Activated T-helper 17 cell treated with anti-CD3 and anti-CD28 coated beads, Interleukin-2, amount 50 U/mL, for 72 hours (primary cell): ENCODE measurements at places on chromosomes 16 and 17.

DNA sequence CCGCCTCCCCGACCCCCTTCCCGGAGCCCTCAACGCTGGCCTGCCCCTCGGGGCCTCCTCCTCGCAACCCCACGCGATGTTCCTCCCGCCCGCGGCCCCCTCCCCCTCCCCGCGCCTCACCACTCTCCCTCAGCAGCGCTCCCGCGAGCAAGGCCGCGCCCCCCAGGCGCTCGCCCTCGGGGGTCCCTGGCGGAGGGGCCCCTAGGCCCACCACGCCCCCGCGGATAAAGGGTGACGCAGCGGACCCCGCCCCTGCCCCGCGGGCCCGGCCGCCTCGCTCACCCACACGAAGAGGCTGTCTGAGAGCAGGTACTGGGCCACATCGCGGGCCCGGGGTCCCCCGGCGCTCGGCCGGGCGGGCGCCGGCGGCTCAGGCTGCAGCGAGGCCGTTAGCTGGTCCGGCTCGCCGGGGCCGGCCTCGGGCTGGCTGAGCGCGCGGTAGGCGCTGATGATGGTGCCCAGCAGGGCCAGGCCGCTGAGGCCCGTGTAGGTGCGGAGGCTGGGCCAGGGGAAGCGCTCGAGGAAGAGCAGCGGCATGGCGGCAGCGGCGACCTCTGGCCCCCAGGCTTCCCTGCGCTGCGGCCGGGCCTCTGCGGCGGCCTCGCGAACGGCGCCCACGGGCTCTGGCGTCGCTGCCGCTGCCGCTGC, 430 bp downstream of the AMFR start:
- peak; percentile 57 for ATAC-seq

- ATAC-seq: no peak
Observed at GRCh38 chr16:75556431-75556950, 439 bp upstream of the TMEM231 start.

GRCh38 chr16:49750341-49751000, 105.4 kb downstream of the ZNF423 start:
- no peak for ATAC-seq

GRCh38 chr17:9529033-9529700, 46.5 kb downstream of the STX8 start:
- peak; percentile 99 for ATAC-seq

DNA sequence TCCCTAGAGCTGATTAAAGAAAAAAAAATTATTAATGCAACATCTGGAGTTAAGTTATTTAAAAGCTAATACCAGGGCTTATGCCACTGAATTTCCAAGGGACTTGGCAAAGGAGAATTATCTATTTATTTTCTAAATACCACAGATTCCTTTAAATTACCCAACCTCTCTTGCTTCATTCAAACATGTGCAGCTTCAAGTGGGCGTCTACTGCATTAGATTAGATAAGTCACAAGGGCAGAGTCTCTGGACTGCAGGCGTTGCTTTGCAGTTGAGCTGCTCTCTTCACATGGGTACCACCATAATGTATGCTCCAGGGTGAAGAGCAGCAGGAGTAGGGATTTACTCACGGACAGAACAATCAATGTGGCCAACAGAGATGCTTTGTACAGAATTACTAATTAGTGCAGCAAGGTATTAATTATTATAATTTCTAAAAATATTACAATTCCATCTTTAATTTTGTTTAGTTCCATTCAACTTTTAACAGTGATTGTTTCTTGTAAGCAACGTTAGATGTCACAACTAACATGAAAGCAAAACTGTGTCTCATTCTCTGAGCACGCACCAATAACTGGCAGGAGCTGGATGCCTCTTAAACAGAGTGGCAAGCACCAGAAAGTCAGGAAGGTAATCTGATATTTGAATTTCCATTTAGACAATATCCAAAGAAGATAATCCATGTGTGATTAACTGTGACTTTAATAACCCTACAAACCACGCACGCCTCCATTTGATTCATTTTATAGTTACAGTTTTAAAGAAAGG, 214.2 kb downstream of the STX8 start:
- no peak for ATAC-seq

DNA sequence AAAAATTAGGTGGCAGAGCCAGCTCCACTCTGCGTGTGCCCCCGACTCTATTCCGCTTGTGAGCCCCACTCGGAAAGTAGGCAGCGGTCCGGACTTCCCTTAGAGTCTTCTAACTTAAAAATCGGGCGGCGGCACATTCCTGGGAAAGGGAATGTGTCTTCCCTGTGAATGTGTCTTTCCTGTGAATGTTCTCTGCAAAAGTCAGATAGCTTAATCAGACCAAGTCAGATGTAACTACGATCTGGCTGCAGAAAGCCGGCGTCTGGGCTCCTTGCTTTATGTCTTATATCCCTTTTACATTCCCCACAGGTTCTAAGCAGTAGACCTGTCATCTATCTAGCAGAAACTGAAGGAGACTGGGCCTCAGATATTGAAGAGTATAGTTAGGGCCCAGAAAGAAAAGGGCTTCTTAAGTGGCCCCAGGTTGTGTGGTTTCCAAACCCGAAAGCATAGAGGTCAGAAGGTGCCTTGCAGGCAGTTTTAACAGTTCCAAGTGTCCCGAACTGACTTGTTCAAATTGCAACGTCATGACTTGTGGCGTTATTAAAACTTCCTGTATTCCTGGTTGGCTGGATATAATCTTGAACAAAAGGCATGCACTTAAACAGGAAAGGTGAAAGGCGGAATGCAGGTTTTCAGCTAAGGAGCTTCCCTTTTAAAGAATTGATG, 601 bp downstream of the PHKB start:
- ATAC-seq: peak; percentile 27

- no peak for ATAC-seq
Observed at GRCh38 chr16:15811481-15812400, 45.1 kb downstream of the MYH11 start.

GRCh38 chr16:61595605-61596004, 440.6 kb downstream of the CDH8 start:
- no peak for ATAC-seq

- no peak for ATAC-seq
Observed at GRCh38 chr16:63714876-63715275, 1407.0 kb downstream of the CDH11 start.

- no peak for ATAC-seq
Observed at GRCh38 chr17:15263680-15264079, 1.4 kb downstream of the PMP22 start.

GRCh38 chr17:17836818-17837379, at the start of gene SREBF1:
SREBF1 (minus strand) TSS chr17:17836986; CDS start chr17:17836817, 169 bp downstream.
- peak; percentile 34 for ATAC-seq

GRCh38 chr17:8089728-8090127, 2.2 kb upstream of the ALOX12B start:
- ATAC-seq: no peak

- no peak for ATAC-seq
Observed at GRCh38 chr17:49587366-49588073, 11.8 kb downstream of the NXPH3 start.

GRCh38 chr17:79915850-79916430, 76.7 kb upstream of the CBX4 start:
- ATAC-seq: peak; percentile 35

- ATAC-seq: no peak
Observed at GRCh38 chr17:32277284-32277683, 11.7 kb downstream of the RHBDL3 start.

GRCh38 chr17:13797863-13798262, 196.1 kb upstream of the HS3ST3A1 start:
- no peak for ATAC-seq

GRCh38 chr17:52979921-52980320, 821.4 kb upstream of the CA10 start:
- no peak for ATAC-seq

DNA sequence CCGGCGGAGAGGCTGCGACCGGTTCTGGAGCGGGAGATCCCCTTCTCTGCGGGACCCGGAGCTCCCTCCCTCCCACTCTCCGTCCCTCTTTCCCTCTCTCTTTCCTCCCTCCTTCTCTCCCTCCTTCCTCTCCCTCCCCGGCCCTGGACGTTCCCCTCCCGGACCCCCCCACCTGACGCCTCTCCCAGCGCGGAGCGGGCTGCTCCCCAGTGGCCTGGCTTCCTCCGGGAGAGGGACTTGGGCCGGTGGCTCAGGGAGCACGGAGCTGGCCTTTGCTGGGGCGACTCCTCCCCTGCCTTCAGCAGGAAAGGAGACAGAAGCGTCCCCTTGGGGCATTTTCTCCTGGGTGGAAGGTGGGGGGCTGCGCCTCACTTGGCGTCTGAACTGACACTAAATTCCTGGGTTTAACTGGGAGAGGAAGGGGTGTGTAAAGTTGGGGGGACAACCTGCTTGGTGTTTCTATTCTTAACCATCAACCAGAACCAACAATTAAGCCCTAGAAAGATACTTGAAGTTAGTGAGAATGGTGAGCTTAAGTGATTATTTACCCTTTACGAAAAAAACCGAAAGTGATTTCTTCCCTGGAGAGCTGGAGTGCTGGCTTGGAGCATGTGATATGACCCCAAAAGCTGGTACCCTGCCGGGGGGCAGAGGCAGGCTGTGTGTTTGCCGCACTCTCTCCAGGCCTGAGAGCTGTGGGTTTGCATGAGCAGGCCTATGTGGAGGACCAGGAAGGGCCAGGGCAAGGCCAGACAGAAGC, 775 bp downstream of the SPIRE2 start:
- no peak for ATAC-seq

GRCh38 chr16:23537390-23537789, 19.8 kb downstream of the EARS2 start:
- no peak for ATAC-seq

- ATAC-seq: peak; percentile 91
Observed at GRCh38 chr17:40516581-40517285, 15.3 kb upstream of the TNS4 start.

GRCh38 chr17:4777969-4778760, 6.5 kb downstream of the TM4SF5 start:
- no peak for ATAC-seq

DNA sequence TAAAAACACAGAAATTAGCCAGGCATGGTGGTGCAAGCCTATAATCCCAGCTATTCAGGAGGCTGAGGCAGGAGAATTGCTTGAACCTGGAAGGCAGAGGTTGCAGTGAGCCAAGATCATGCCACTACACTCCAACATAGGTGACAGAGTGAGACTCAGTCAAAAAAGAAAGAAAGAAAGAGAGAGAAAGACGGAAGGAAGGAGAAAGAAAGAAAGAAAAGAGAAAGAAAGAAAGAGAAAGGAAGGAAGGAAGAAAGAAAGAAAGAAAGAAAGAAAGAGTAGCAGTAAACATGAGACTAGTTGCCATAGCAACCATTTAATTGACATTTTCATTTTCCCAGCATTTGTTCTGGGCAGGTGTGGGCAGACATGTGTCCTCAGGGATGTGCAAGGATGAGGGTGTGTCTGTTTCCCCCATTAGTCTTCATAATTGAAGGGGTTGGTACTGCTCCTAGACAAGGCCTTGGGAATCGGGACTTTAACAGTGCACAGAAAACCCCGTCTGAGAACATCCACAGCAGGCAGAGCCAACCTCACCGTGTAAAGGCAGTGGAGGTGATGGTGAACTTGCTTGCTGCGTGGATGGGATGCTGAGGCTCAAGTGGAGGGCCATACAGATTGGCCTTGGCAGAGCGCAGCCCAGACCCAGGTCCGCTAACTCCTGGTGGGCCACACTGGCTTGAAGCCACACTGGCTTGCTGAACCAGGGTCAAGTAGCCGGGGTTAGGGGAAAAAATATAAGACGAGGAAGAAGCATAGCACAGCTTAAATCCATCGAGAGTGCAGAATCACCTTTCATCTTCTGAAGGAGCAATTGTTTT, 35.2 kb upstream of the KIFC3 start:
- ATAC-seq: no peak

- ATAC-seq: no peak
Observed at GRCh38 chr16:12557786-12558185, 245.9 kb downstream of the CPPED1 start.

- ATAC-seq: no peak
Observed at GRCh38 chr17:51731941-51732722, 426.4 kb downstream of the CA10 start.

DNA sequence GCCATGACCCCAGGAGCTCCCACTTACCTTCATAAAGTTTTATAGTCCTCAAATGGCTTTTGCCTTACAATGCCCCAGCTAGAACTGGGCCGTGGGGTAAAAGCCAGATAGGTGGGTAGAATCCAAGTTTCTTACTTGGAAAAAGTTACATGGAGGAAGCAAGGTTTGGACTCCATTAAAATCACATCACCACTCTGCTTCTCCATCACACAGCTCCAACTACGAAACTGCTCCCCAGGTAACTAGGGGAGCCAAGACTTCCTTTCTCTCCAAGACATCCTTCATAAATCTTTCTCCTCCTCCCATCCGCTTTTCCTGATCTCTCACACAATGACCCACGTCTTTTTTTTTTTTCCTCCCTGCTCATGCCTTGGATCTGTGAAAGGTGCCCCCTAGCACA, 130.8 kb upstream of the RCVRN start:
- no peak for ATAC-seq
